H9 (cell line): ENCODE measurements at places on chromosomes 2 and 18. TPM values are rescaled to one million over a fixed set of nuclear protein-coding genes. Genes with fewer than 3 reads are reported as not detected.

Gene CLEC4F
- not detected in 2 replicates for total RNA-seq

Gene TRABD2A
- 1.4 and 1.7 TPM in 2 replicates for total RNA-seq

Gene CD8B2
- not detected in 2 replicates for total RNA-seq

Gene SLC23A3
- 1.2 and 1.9 TPM in 2 replicates for total RNA-seq

Gene ANKRD62
- not detected in 2 replicates for total RNA-seq

Gene AGBL5
- total RNA-seq: 55.4 and 58.3 TPM in 2 replicates

Gene SERPINB11
- not detected in 2 replicates for total RNA-seq

Gene TMEM127
- total RNA-seq: 30.1 and 33.9 TPM in 2 replicates

Gene KRTCAP3
- 49.9 and 57.3 TPM in 2 replicates for total RNA-seq

Gene TMEM37
- total RNA-seq: 4.2 and 4.8 TPM in 2 replicates

Gene CNTNAP5
- total RNA-seq: 0.39 and 0.48 TPM in 2 replicates

Gene SULT1C4
- total RNA-seq: 0.86 and 0.96 TPM in 2 replicates

Gene RNF152
- 2.3 and 2.6 TPM in 2 replicates for total RNA-seq

Gene GRB14
- total RNA-seq: 7.6 and 9.6 TPM in 2 replicates

Gene SKA1
- total RNA-seq: 20.2 and 20.6 TPM in 2 replicates

Gene MAL
- total RNA-seq: not detected in 2 replicates

Gene KIF5C
- total RNA-seq: 52.9 TPM in 2 replicates

Gene CIDEA
- not detected in 2 replicates for total RNA-seq

Gene NDUFS1
- total RNA-seq: 102 and 103 TPM in 2 replicates

Gene RAX
- total RNA-seq: 0.37 TPM in 1 of 2 replicates, not detected in the other

Gene SPOPL
- 13.6 and 14.6 TPM in 2 replicates for total RNA-seq

Gene TEX44
- total RNA-seq: not detected in 2 replicates

Gene REG1B
- not detected in 2 replicates for total RNA-seq

Gene CFAP53
- 0.15 and 0.22 TPM in 2 replicates for total RNA-seq

Gene CHRND
- total RNA-seq: not detected in 2 replicates

Gene SERPINB8
- total RNA-seq: 2.1 and 2.9 TPM in 2 replicates

Gene GPR17
- total RNA-seq: 0.35 TPM in 1 of 2 replicates, not detected in the other

Gene ARHGAP28
- total RNA-seq: 7.9 and 9.2 TPM in 2 replicates

Gene RELCH
- 32.3 and 36.2 TPM in 2 replicates for total RNA-seq

Gene ABCG8
- total RNA-seq: not detected in 2 replicates

Gene ALKAL2
- 0.48 and 0.68 TPM in 2 replicates for total RNA-seq

Gene VIT
- total RNA-seq: 0.15 TPM in 1 of 2 replicates, not detected in the other
